RPMI7951 (cell line): ENCODE measurements at places on chromosomes 1 and 21. TPM values are rescaled to one million over a fixed set of nuclear protein-coding genes. Genes with fewer than 3 reads are reported as not detected.

Gene GUCA2B
- not detected in 2 replicates for total RNA-seq

Gene PALMD
- 1.3 and 1.5 TPM in 2 replicates for total RNA-seq

Gene TRIM45
- 3.3 and 3.6 TPM in 2 replicates for total RNA-seq

Gene RGS13
- total RNA-seq = 0.20 and 0.84 TPM in 2 replicates

Gene LRRC38
- not detected in 2 replicates for total RNA-seq

Gene RNU1-3
- total RNA-seq = under 0.01 TPM in 1 of 2 replicates, not detected in the other

Gene PAQR6
- 0.12 and 0.29 TPM in 2 replicates for total RNA-seq

Gene TTC24
- not detected in 2 replicates for total RNA-seq

Gene CGN
- total RNA-seq = under 0.01 and 0.10 TPM in 2 replicates

Gene PDZK1IP1
- not detected in 2 replicates for total RNA-seq

Gene C1orf74
- 4.0 TPM in 2 replicates for total RNA-seq

Gene CRNN
- total RNA-seq = not detected in 2 replicates

Gene HCN3
- total RNA-seq = 0.36 and 0.59 TPM in 2 replicates
